ENCODE measurements at places on chromosomes 7 and 10. TPM values are rescaled to one million over a fixed set of nuclear protein-coding genes. Genes with fewer than 3 reads are reported as not detected.

Gene MMD2
- total RNA-seq, result not detected

Gene GLCCI1
- 7.7 TPM for total RNA-seq

Gene ANLN
- total RNA-seq, result 1.5 TPM

- H3K27ac ChIP-seq, result no peak overlapping the region
- no peaks in the 10 kb centered on the region for H3K27me3 ChIP-seq
- H3K36me3 ChIP-seq, result no peaks in the 10 kb centered on the region
- peaks cover under 1% of the 10 kb centered on the region for H3K4me1 ChIP-seq
- H3K4me3 ChIP-seq, result no peak overlapping the region
Observed at GRCh38 chr7:82600531-82600930, 157.0 kb upstream of the CACNA2D1 start.

- peak within 1 kb of the TSS; percentile 94 for H3K27ac ChIP-seq
- DNase-seq, result peak; percentile 94
- H3K4me1 ChIP-seq, result peaks cover 20% of the 10 kb centered on the region
- H3K4me3 ChIP-seq, result peak within 1 kb of the TSS; percentile 78
Observed at GRCh38 chr7:191981-192649, at the start of gene FAM20C. Gene FAM20C (plus strand): TSS chr7:192571. CDS start chr7:193200, 629 bp downstream.

- H3K4me1 ChIP-seq, result peaks cover 20% of the 10 kb centered on the region
- peak overlapping the region; percentile 56 for H3K27ac ChIP-seq
- DNase-seq, result peak; percentile 81
Observed at GRCh38 chr10:46282842-46283574, 3.8 kb upstream of the ANTXRL start.

DNA sequence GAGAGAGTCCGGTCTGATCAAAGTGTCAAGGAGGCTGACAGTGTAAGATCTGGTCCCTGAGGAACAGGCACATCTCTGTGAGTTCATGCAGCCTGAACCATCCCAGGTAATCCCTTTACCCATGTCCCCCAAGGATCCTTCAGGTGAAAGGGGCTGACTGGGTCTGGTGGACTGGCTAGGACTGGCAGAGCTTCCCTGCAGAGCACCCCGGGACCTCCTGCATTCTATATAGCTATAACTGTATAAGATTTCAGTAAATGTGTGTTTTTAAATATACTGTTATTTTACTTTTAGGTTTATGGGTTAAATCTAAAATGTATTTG lies 246.8 kb downstream of the ELMO1 start:
- H3K27me3 ChIP-seq, result no peaks in the 10 kb centered on the region
- H3K27ac ChIP-seq, result no peak overlapping the region
- H3K4me3 ChIP-seq, result no peak overlapping the region

GRCh38 chr7:41538810-41539724 lies 163.8 kb downstream of the INHBA start:
- no peaks in the 10 kb centered on the region for H3K27me3 ChIP-seq
- H3K27ac ChIP-seq, result no peak overlapping the region
- no peaks in the 10 kb centered on the region for H3K36me3 ChIP-seq
- H3K4me1 ChIP-seq, result no peaks in the 10 kb centered on the region
- no peak for DNase-seq
- H3K4me3 ChIP-seq, result no peak overlapping the region

DNA sequence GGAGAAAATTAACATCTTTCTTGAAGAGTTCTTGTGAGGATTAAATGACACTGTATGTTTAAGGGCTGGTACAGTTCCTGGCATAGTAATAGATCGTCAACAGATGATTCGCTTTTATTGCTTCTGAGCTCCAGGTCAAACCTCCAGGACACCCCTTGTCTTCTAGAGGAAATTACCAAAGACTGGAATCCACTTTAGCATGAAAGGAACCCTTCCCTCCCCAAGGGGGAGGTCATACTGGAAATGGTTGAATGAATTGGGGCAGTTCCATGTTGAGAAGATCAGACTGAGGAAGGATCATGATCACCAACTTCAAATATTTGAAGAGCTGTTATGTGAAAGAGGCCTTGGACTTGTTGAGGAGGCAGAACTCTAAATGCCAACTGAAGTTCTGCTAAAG lies 8.9 kb downstream of the NFE2L3 start:
- H3K27ac ChIP-seq, result no peak overlapping the region
- no peak overlapping the region for H3K4me3 ChIP-seq
- no peaks in the 10 kb centered on the region for H3K36me3 ChIP-seq

DNA sequence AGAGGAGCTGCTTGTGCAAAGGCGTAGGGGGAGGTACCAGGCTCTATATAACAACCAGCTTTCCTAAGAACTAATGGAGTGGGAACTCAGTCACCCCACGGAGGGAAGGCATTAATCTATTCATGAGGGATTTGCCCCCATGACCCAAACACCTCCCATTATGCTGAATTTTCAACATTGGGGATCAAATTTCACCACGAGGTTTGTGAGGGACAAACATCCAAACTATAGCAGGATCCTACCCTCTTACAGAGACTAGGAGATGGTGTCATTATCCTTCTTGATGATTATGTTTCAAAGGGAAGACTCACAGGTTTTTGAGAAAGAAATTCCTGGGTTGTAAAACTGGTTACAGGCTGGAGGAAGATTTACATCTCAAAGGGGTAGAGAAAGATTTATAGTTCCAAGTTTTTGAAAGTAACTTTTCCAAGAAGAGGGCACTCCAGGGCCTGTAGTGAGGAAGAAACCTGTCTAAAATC lies 295.0 kb upstream of the DKK1 start:
- no peak overlapping the region for H3K27ac ChIP-seq

DNA sequence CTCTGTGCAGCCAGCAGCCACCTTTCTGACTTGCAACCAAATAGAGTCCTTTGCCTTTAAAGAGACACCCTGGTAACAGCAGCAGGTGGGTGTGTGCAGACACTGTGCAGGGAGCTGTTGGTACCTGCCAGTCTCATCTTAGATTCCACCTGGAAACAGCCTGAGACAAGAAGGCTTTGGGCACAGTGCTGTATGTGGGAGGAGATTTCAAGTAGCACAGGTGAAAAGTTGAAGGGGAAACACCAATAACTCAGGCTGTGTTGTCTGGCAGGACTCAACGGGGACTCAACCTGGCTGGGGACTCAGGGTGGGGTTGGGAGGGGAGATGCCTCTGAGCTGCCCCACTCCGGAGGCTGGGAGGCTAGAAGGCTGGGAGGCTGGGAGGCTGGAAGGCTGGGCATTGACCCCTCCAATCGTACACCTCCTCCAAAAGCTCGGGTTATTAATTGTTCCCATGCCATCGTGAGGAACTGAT lies 6.7 kb downstream of the CPXM2 start:
- no peak overlapping the region for H3K4me3 ChIP-seq
- H3K27me3 ChIP-seq, result no peaks in the 10 kb centered on the region
- no peaks in the 10 kb centered on the region for H3K36me3 ChIP-seq
- peaks cover 16% of the 10 kb centered on the region for H3K4me1 ChIP-seq
- no peak overlapping the region for H3K27ac ChIP-seq

DNA sequence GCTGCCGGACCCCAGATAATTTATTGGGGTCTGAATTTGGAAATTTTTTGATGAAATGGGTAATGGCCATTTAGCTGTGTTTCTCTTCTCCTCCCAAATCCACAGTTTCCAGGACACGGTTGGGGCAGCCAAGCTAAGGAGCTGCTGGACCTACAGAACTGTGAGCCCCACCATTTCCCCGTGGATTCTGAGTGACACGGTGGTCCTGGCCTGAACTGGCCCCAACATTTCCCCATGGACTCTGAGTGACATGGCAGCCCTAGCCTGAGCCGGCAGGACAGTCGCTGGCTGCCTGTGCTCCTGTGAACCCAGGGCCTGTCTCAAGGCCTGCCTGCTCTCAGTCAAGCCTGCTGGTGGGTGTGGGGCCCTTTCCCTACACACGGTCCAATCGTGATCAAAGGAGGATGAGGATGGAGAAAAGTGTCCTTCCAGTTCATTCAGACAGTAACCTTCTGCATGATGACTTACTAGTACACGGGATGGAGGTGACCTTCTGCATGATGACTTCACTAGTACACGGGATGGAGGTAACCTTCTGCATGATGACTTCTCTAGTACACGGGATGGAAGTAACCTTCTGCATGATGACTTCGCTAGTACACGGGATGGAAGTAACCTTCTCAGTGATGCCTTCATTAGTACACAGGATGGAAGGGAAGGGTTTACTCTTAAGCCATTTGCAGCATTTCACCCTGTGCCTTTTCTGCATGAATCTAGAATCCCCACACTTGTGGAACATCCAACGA lies 359.9 kb downstream of the GLRX3 start:
- no peak overlapping the region for H3K27ac ChIP-seq
- no peak overlapping the region for H3K4me3 ChIP-seq
- no peak for DNase-seq
- no peaks in the 10 kb centered on the region for H3K4me1 ChIP-seq
- no peaks in the 10 kb centered on the region for H3K36me3 ChIP-seq
- no peaks in the 10 kb centered on the region for H3K27me3 ChIP-seq

GRCh38 chr10:18282094-18282493 lies 141.9 kb downstream of the CACNB2 start:
- no peak for DNase-seq
- no peak overlapping the region for H3K4me3 ChIP-seq
- H3K27me3 ChIP-seq, result no peaks in the 10 kb centered on the region

DNA sequence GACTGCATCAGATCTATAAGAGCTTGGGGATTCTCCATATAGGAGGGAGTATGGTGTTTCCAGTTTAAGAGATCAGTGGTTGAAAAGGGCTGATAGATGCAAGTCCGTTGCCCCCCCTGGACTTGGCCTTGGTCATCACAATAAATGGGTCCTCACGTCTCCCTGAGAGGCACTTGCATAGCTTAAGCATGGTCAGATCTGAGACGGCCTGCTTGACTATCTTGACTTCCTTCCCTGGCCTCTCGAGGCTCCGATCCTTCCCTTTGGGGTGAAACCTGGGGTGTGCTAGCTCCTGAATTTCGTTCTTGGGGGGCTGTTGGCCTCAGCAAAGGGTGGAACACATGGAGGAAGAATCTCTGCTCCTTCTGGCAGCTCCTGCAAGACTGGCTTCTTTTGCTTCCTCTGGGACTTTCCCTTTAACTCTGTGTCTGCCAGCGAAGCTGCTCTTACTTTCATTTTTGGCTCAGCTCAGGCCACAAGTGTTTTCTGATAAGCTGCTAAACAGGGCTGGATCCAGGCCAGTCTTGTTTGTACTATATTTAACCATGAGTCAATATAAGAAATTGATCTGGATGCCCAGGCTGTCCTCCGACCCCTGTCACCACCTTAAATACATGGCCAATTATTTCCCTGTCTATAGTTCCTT lies 11.2 kb upstream of the ZNF485 start:
- peaks cover 21% of the 10 kb centered on the region for H3K4me1 ChIP-seq
- no peak for DNase-seq
- no peak overlapping the region for H3K27ac ChIP-seq
- H3K27me3 ChIP-seq, result no peaks in the 10 kb centered on the region
- no peaks in the 10 kb centered on the region for H3K36me3 ChIP-seq

DNA sequence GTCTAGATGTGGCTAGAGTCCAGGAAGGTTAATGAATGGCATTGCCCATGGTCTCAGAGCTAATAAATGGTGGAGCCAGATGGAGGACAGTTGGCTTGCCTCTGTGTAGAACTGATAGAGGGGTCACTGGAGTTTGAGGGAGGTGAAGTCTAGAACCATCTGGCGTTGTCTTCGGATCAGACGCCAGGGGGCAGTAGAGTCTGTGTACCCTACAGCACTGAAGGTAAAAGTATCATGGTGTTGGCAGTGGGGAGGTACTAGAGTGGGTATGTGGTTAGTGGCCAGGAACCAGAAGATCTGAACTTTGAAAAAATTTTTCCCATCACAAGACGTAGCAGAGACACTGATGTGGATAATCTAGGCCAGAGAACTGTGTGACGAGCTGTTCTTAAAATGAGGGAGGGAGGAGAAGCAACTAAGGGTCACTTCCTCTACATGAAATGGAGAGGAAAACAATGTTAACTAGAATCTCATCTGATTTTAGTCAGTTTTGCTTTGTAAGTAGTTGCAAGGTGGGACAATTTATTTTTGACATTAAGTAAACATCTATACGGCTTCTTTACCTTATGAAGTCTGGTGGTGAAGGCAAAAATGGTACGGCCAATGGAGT lies 227.9 kb upstream of the PRSS58 start:
- no peaks in the 10 kb centered on the region for H3K27me3 ChIP-seq
- no peaks in the 10 kb centered on the region for H3K36me3 ChIP-seq
- no peaks in the 10 kb centered on the region for H3K4me1 ChIP-seq
- H3K4me3 ChIP-seq, result no peak overlapping the region
- no peak for DNase-seq
- no peak overlapping the region for H3K27ac ChIP-seq

- H3K27me3 ChIP-seq, result no peaks in the 10 kb centered on the region
- DNase-seq, result peak; percentile 45
- no peaks in the 10 kb centered on the region for H3K36me3 ChIP-seq
- no peak overlapping the region for H3K4me3 ChIP-seq
- no peak overlapping the region for H3K27ac ChIP-seq
Observed at GRCh38 chr10:128274938-128275337, 148.7 kb upstream of the MKI67 start.

- H3K36me3 ChIP-seq, result no peaks in the 10 kb centered on the region
- H3K4me3 ChIP-seq, result no peak overlapping the region
- peak; percentile 25 for DNase-seq
- H3K4me1 ChIP-seq, result no peaks in the 10 kb centered on the region
Observed at GRCh38 chr10:639751-640672, 49.5 kb downstream of the DIP2C start.

DNA sequence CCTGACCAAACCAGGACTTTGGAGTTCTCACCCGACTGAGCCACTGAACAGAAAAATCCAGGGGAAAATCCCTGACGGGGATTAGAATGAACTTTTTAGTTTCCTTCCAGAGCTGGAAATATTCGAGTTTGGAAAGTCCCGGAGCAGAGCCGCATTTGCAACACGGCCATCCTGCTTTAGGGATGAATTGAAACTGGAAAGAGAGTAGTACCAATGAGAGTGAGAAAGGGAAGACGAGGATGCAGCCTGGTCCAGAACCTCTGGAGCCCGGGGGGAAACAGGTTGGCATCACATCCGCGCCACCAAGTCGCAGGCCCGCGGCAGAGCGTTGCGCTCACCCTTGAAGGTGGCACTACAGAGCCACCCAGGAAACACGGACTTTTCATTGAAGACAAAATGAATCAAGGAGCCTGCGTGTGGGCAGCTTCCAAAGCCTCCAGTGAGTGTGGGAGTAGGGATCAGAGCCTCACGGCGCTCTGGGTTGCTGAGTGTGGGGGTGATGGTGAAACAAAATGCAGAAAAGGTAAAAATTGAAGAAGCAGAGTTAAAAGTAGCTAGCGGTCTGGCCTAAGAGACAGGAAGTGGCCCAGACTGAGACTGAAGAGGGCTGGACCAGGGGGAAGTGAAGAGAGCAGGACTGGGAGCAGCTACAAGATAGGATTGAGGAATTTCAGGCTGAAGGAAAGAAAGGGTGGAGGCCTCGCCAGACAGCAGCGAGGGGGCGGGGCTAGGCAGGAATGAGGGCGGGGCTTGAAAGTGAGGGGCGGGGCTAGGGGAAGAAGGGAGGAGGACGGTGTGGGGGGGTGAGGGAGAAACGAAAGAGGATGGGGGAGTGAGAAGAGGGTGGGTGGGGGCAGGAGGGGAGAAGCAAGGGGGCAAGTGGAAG lies 1.8 kb downstream of the SMURF1 start:
- DNase-seq, result peak; percentile 59
- H3K4me3 ChIP-seq, result peak overlapping the region; percentile 99
- peak overlapping the region; percentile 98 for H3K27ac ChIP-seq
- H3K27me3 ChIP-seq, result no peaks in the 10 kb centered on the region
- no peaks in the 10 kb centered on the region for H3K36me3 ChIP-seq
- peaks cover 50% of the 10 kb centered on the region for H3K4me1 ChIP-seq

Measured in heart left ventricle (tissue), 16 donors.